ENCODE measurements at places on chromosomes 1 and 21.

DNA sequence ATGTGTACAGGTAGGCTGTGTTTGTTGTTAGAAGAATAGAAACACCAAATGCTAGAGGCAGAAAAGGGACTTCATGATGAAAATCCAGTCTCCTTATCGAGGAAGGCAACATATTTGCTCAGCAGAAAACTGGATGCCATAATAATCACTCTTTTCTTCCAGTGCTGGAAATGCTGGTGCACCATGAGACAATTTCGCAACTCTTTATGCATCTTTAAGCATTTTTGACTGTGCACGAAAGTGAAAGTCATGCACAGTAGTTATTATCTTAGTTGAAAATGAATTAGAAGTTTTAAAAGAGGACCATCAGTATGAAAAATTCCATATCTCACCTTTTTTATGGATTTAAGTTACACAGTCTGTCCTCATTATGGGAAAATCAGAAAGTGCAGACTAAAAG lies 29.1 kb downstream of the SMYD2 start:
- no peak for DNase-seq

DNA sequence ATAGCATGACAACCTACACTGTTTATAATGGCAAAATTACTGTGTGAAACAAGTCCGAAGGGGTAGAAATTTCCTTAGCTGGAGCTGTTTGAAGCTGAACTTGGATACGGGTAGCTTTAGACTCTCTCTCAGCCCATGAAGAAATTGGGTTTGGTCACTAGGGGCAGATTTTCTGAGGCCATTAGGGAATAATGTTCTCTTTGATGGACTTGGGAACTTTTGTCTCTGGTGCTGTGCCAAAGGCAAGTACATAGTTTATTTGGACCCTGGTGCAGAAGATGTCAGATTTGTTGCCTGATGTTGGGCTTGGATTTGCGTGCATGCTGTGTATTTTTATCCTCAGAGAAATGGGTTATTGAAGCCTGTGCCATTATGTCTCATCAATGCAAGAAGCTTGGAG lies 109.6 kb downstream of the VPS13D start:
- no peak for DNase-seq

GRCh38 chr1:20187813-20188454 lies 1.6 kb upstream of the PLA2G2C start:
- DNase-seq, result no peak

GRCh38 chr21:19853709-19854575 lies 1144.3 kb upstream of the NCAM2 start:
- DNase-seq, result no peak

- DNase-seq, result no peak
These were observed 43.7 kb upstream of the ADAMTS1 start for GRCh38 chr21:26888931-26889330.

DNA sequence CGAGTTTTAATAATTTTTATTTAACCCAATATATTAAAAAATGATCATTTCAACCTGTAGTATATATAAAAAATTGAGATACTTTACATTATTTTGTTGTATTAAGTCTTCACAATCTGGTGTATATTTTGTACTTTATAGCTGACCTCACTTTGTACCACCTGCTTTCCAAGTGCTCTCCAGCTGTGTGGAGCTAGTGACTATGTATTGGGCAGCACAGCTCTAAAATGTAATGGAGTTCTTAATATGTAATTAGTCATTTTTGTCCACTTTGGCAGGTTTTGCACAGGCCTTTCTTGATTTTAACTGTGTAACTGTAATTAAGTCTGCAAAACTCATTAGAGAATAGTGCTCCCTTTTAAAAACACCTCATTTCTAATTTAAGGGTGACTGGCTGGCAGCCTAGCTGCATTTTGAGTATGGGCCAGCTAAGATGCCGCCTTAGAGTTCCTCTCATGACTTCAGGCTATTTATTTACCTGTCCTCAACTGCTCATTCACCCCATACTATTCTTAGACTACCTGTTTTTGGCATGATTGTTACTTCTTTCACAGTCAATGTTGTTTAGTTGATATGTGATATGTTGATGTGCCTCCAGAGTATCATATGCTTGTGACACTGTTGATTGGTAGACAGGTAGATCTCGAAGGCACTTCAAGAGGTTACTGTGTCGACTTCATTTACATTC lies 43.2 kb downstream of the ZYG11B start:
- DNase-seq, result no peak

DNA sequence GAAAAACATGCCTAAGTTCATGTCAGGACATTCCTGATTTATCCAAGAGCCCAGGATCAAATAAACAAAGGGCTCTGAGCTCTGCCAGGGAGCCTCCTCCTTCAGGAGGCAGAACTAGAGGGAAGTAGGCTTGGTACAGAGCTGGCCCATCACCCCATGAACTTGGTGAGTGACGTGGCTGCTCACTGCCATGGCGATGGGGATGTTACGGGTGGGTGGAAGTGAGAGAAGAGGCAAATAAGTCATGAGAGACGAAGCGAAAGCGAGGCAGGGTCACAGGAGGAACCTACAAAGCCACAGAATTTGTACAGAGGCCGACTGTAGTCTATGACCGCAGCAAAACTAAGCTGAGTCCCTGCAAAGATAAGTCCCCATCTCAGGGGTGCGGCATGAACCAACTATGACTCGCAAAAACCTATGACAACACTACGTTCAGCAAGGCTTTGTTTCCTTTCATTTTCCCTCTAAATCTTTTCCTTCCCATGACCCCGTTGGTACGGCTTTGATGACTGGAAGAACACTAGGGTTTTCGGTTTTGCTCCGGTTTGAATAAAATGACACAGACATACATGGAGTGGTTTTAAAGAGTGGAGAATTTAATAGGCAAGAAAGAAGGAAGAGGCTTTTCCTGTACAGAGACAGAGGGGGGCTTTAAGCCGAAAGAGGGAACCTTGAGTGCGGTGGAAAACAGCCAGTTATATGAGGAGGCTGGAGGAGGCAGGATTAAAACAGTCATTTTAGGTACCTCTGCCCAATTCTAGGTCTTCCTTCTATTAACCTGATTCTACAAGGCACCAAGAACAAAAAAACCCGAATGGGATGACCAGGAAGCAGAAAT lies 74.1 kb downstream of the CD46 start:
- peak; percentile 79 for DNase-seq

GRCh38 chr1:110554871-110555801 lies 36.2 kb upstream of the KCNA10 start:
- DNase-seq, result peak; percentile 73

DNA sequence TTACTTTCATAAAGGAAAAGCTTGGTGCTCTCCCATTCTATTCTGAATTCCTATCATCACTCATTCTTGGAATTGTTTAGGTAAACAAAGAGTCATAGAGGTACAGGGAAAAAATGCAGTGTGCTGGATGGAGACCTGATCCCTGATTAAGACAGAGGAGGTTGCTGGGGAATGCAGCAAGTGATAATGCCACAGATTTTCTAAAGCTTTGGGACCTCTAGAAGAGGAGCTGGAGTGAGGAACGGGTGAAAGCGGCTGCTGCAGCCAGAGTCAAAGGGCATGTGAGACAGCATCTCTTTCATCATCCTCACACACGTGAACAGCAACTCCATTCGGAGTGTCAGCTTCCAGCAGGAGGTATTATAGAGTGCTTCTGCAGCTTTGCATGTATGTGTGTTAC lies 54.9 kb upstream of the DIPK1A start:
- no peak for DNase-seq

- no peak for DNase-seq
These were observed 77.0 kb downstream of the DDR2 start for GRCh38 chr1:162709132-162709860.

DNA sequence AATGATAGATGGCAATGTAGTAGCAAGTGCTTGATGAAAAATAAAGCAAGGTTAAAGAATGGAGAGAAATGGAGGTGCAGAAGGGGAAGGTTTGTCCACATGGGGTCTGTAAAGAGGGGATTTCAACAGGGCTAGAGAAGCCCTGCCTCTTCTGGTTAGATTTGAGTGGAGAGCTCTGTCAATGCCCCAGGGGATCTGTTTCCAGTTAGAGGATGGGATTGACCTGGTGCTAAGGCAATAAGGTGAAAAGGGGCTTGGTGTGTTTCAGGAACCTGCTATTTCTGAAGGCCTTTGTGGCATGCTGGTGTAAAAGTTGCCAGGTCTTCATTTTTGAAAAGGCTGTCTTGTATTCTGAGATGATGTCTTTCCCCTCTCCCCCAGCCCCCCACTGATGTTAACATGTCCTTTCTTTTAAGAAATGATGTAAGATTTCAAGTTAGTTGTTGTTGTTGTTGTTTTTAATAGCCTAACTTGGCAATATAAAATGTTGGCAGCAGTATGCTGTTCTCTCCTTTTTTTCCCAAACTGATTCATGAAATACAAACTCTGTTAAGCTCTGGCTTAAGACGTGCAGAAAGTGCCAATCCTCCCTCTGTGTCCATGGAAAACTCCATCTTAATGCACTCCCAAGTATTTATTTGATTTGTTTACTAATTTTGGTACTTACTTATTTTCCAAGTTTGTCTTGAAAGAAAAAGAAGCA lies 370.3 kb upstream of the ADGRL2 start:
- no peak for DNase-seq

GRCh38 chr1:10667861-10668761 lies 128.3 kb downstream of the CASZ1 start:
- DNase-seq, result no peak

DNA sequence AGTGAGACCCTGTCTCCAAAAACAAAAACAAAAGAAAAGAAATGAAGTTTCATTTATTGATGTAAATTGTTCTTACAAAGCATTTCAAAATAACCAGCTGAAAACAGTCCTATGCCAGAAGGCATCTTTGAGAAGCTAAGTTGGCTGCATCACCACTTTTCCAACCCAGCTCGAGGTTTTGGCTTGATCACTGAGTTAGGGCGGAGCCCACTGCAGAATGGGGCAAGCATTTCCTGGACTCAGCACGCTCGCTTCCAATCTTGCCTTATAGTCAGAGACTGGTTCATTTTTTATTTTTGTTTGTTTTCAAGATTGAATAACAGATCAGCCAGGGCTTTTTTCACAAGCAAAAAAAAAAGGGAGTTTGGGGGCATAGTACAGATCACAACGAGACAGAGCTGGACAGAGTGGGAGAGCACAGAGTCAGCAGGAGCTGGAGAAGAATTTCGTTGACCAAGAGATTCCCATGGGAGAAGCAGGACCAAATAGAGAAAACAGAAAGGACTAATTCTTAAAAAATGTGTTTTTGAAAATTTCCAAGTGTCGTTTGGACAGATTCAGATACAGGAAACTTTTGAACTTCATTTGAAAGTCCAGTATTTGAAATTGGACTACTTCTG lies 23.5 kb upstream of the COL6A1 start:
- DNase-seq, result no peak

DNA sequence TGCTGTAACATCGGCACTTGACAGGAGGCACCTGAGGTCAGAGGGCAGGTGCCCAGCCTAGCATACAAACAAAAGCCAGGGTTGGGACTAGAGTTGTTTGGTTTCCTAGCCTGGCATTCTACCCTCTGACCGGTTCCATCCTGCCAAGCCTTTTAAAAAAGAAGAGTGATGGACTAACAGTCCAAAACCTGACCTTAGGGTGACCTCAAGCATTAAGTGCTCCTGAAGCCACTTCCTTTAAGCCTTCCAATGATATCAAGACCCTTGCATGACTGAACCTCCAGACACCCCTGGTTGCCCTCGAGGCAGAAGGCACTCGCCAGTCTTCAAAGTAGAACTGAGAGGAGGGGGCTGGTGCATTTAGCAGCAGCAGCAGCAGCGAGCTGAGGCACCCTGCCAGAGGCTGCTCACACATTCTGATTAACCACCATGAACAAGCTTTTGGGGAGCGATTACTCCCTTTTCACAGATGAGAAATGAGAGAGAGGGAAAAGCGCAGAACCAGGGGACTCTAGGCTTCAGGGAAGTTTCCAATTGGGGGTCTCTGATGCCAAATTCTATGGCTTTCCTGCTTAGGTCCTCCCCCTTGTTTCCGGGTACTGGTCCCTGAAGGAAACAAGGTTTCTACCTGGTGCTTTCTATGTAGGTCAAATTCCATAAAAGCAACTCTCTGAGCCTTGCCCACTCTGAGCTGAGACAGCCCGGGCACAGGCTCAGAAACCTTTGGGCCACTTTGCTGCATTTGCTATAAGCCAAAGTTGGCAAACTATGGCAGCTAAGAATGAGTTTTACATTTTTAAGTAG lies 9.2 kb downstream of the SLC2A1 start:
- DNase-seq, result no peak

- DNase-seq, result no peak
These were observed 56.7 kb downstream of the SLX9 start for GRCh38 chr21:44996501-44996921.

DNA sequence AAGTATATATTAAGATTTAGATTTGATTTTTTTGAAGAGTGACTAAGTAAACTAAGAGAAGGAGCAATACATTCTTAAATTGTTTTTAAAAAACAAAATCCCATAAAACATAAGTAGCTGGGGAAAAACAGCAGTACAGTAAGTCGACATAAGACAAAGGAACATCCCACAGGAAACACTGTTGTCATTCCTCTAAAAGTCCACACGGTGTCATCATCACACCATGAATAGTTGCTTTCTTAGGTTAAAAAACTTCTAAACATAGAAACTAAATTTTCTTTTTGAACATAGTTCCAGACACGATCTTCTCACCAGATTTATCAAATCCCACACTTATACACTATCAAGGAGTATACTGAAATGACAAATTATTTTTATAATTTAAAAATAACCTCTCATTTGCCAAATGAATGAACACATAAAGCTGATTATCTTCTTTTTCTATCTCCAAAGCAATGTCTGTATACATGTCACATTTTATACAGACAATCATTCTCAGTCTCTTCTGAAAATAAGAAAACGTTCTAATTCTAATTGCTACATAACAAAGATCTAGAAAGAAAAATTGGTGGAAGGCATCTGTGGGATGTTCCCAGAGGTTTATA lies 15.8 kb downstream of the ODF2L start:
- DNase-seq, result peak; percentile 55

GRCh38 chr1:106534612-106535011 lies 521.9 kb upstream of the PRMT6 start:
- no peak for DNase-seq

DNA sequence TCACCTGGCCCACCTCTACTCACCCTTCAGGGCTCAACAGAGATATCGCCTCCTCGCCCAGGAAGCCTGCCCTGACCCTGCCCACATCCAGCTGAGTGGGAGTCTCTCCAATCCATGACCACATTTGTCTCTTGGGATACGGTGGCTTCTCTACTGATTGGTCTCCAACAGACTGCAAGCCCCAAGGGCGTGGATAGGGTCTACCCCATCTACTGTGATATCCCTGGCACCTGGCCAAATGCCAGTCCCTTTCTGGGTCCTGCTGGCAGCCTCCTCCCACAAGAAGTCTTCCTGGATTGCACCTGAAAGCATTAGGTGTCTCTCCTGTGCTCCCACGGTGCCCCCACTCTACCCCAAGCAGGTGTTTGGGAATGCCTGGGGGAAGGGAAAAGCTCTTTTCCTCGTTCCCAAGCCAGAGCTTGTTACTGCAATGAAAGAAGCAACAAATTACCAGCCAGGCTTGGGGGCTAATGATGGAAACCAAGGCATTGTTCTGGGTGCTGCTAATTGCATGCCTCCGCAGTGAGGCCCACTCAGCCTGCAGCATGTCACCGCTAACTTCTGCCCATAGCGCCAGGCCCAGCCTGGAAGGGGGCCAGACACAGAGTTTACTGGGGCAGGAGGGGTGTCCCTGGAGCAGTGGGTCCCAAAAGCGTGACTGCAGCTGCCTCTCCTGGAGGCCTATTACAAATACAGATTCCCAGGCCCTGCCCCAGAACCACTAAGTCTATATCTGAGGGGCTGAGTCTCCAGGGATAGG lies 90.7 kb upstream of the IFFO2 start:
- DNase-seq, result no peak

GRCh38 chr1:112320058-112320457 lies 76.0 kb upstream of the CTTNBP2NL start:
- DNase-seq, result no peak

All from putamen (tissue), 1 donor.